Stimulated activated CD8-positive, alpha-beta memory T cell treated with anti-CD3 and anti-CD28 coated beads, Interleukin-4, amount 100 ng/mL, for 24 hours (primary cell): ENCODE measurements at places on chromosomes 4 and X.

- no peak for DNase-seq
Measured at GRCh38 chr4:121146530-121146929, 17.6 kb downstream of the TNIP3 start.

- DNase-seq: no peak
Measured at GRCh38 chrX:27307546-27307945, 155.6 kb downstream of the PPP4R3C start.

- no peak for DNase-seq
Measured at GRCh38 chrX:126695375-126695896, 124.1 kb upstream of the PRR32 start.

- no peak for DNase-seq
Measured at GRCh38 chr4:11505221-11505971, 76.7 kb upstream of the HS3ST1 start.

GRCh38 chr4:144787365-144788258 is 141.7 kb downstream of the HHIP start:
- no peak for DNase-seq

DNA sequence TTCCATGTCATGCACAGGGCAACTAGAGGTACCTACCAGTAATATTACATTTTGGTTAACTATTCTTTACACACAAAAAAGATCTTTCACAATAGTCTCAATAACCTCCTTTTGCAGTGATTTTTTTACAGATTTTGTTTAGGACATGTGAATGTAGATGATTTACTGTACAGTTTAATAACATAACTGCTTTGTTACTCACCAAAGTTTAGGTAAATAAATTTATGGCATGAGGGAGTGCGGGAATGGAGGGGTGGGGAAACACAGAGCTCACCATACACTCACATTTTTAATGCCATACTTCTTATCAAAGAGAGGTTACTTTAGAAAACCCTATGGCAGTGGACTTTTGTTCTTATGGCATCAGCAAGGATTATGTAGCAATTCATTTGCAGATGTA is 93.1 kb upstream of the TEX13A start:
- DNase-seq: no peak

DNA sequence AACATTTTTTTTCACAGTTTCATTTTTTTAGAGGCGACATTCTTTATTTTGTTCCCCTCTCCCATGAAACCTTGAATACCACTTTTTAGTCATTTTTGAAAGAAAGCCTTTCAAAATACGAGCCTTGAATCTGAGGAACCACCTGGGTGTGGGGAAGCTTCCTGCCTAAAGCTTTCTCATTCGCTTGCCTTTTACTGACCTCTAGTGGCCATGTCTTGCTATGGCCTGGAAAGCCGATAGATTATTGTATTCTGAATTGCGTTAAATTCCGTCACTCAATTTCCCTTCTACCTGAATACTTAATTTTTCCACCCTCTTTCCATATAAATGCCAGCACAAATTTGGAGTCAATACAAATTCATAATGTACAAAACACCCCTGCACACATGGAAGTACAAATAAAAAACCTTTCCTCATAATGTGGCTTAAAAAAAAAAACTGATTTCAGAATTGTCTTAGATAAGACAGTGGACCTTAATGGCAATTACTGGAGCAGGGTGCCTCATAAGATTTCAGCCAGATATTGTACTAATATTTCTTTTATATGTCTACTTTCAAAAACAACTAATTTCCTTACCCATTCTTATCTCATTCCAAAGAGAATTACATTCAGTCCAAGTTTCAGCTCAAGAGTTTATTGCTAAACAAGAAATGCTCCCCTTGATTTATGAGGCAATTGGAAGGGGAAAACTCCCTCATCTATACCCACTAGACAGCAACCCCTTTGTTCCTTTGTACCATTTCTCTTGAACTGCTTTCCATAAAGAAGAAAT is 217.9 kb downstream of the CENPC start:
- DNase-seq: peak; percentile 17

DNA sequence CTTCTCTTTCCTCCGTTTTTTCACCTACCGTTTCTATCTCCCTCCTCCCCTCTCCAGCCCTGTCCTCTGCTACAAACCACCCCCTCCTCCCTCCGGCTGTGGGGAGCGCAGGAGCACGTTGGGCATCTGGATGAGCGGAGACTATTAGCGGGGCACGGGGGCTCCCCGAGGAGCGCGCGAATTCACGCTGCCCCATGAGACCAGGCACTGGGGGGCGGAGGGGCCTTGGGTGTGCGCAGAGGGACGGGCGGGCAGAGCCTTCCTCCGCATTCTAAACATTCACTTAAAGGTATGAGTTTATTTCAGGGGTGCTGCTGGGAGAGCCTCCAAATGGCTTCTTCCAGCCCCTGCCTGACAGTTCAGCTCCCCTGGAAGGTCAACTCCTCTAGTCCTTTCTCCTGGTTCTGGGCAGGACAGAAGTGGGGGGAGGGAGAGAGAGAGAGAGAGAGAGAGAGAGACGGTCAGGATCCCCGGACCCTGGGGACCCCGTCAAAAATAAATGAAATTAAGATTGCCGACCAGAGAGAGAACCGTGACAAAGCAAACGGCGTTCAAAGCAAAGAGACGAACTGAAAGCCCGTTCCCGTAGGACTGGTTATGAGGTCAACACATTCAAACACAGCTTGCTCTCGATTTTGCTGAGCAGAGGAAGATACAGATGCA is 5.0 kb downstream of the SHOX start:
- no peak for DNase-seq

GRCh38 chr4:104451573-104451972 is 43.1 kb downstream of the CXXC4 start:
- no peak for DNase-seq

DNA sequence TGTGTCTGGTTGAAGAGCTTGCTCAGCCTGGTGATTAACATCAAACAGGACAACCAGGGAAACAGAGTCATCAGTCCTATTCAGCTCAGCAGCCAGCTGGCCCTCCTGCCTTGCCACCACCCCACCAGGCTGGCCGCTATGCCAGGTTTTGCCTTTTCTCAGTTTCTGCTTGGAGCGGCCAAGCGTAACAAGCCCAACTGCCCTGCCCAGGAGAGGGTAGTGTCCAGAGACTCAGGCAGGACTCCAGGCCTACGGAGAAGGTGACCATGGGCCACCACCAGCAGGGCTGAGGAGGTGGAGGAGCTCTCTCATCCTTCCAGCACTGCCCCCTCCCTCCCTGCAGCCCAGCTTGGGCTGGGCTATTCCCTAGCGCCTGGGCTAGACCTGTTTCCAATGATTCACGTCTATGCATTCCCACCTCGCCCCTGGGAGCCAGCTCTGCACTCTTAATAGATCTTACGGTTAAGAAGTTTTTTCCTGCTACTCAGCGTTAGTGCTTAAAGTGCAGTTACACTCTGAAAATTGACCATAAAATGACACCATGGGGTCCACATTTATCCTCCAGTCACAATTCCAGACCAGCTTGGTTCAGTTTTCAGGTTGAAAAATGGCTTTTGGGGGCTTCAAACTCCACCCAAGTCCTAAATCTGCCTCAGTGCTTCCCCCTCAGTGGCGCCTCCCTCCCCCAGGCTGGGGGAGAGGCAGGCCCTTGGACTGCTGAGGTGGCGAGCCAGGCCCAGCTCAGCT is 124.0 kb upstream of the PJA1 start:
- DNase-seq: no peak

GRCh38 chr4:138916763-138917162 is 98.8 kb upstream of the NOCT start:
- DNase-seq: no peak

DNA sequence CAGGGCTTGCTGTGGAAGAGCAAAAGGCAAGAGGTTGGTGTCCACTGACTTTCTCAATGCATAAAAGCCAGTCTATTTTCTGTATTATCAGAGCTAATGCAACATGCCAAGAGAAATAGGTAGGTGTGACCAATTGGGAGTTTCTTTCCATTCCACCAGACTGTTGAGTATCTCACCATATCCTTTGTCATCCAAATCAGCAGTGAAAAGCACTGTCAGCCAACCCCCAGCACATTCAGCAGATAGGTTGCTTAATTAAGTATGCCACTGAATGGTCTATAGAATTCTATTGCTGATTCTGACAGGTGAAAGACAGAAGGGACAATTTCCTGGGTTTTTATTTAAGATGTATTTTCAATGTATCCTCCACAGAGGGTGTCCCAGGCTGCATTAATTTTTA is 139.8 kb downstream of the HS6ST2 start:
- no peak for DNase-seq

- DNase-seq: no peak
Measured at GRCh38 chr4:90792696-90793095, 665.5 kb downstream of the CCSER1 start.

DNA sequence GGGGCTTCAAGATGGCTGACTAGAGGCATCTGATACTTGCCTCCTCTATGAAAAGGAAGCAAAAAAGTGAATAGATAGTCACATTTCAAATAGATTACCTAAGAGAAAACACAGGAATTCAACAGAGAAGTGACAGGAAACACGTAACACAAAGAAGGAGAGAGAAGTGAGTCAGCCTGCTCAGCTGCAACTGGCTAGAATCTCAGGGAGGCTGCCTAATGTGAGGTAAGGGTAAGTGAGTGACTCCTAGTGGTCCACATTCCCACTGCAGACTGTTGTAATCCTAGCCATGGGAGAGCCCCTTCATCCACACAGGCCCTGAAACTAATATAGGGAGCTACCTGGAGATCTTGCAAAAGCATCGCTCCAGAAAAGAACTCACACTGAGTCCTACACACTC is 179.2 kb downstream of the SLC7A11 start:
- DNase-seq: no peak

DNA sequence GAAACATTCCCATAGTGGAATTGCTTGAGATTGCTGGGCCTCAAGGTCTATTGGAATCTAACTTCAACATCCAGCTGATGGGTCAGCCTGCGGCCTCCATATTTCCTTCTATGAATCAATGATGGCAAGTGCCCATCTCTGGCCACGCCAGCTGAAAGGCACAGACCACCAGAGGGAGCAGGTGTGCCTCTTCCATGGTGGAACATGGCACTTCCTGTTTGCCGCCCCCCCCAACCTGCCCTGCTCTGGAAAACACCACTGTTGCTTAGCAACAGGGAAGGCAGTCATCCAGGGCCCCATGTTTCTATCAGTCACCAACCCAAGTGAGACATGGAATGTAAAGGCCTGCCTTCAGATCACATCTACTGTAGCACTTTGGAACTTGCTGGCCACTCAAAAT is 11.6 kb downstream of the PAGE4 start:
- peak; percentile 34 for DNase-seq

DNA sequence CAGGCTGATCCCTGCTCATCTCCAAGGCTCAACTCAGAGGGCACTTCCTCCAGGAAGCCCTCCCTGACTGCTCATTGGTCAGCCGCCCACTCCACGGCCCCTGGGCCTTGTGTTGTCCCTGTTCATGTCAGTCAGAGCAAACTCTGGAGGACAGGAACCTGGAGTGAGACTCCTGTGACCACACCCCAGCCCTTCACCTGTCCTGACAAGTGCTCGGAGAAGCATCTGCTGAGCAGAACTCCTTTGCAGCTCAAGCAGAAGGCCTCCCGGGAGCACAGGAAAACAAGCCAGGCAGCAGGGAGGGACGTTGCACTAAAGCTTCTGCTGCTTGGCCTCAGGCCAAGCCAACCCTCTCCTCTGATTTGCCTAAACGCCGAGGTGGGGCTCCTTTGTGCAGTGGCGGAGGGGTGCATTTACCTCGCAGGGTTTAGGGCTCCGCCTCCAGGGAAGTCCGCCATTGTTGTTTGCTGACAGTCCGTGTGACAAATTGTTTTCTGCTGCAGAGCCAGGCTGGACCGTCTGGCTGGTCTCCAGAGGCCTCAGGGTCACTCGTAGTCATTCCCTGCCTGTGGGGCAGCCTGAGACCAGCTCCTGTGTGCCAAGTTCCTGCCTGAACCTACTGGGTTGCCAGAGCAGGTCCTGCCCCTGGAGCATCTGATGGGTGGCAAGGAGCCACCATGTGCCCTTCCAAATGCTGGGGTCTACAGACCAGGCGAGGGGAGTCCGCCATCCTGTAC is 61.8 kb downstream of the C4orf50 start:
- DNase-seq: no peak

DNA sequence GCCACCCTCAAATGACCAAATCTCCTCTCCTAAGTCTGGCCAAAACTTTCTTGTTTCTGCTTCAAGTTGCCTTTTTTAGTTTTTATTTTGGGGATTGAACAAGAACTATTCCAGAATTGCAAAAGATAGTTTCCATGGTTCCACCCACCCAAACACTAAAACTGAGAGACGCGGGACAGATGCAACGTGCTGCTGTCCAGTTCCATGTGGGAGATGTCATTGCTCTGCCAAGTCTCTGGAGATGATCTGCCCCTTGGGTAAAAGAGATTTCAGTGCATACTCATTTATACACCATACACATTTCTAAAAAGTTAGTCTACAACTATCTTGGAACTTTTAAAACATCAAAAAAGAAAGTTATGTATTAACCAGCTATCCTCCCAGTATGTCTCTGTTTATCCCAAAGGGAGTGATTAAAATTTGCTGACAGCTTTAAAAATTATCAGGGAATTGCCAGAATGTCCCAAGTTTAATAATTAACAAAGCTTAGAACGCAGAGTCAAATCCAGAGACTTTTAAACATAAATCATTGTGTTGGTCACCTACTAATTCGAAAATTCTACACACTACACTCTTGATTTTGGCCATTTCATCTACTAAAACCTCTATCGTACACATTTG is 3.2 kb downstream of the MAOB start:
- DNase-seq: no peak

GRCh38 chr4:188492886-188493285 is 353.6 kb downstream of the TRIML1 start:
- no peak for DNase-seq

- DNase-seq: no peak
Measured at GRCh38 chrX:143306991-143307937, 210.0 kb downstream of the SPANXN3 start.

DNA sequence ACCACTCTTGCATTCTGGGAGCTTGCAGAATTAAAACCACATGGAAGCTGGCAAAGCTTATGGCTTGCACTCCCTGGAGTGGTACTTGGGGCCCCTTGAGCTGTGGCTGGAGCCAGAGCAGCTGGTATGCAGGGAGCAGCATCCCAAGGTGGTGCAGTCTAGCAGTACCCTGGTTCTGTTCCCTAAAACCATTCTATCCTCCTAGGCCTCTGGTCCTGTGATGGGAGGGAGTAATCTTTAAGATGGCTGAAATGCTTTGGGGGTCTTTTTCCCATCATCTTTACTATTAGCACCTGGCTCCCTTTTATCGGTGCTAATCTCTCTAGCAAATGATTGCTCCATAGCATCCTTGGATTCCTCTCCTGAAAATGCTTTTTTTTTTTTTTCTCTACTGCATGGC is 56.1 kb downstream of the MAGEB17 start:
- no peak for DNase-seq

DNA sequence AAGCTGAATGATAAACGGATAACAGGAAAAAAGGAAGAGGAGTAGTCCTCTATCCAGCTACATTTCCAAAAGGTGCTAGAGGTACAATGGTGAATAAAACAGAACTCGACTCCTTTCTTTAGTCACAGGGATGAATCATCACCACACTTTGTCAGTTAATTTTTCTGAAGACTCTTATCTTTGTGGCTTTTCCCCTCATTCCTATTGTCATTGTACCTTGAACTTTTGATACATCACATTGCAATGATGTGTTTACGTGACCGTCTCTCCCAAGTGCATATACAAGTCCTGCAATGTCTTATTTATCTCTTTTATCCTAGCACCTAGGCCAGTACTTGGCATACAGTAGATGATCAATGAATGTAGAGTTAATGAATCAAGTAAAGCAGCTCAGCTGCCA is 134.7 kb downstream of the LHFPL1 start:
- no peak for DNase-seq
